GM13977 (cell line): ENCODE measurements at places on chromosomes 7 and 10.

GRCh38 chr10:11303361-11304170 lies 285.9 kb downstream of the CELF2 start:
- no peak for DNase-seq

GRCh38 chr7:47475880-47476227 lies 106.1 kb downstream of the TNS3 start:
- no peak for DNase-seq

DNA sequence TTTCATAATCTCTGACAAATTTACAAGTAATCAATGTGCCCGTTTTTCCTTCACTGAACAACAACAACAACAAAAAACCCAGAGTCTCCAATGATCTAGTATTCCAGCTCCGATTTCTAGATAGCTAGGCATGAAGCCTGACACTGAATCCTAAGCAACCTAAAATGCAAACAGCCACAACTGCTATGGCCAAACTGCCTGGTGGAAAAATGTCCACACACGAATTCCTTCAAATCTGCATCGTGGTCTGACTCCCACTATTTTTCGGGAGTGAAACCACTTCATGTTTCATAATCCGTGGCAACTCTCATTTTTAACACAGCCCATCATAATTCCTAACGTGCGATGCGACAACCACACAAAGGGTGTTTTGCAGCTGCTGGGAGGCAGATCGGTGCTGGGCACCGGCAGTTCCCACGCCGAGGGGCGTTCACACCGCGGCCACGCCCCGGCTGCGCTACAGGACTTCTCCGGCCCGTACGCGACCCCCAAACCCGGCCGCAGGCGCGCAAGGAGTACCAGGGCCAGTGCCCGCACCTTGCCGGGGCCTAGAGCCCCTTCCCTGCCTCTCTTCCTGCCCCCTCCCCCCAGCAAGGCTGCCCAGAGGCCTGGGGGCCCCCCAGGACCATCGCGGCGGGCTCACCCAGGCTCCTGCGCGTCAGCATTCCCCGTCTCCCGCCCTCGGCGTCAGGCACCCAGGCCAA lies 814 bp downstream of the RUFY2 start:
- peak; percentile 79 for DNase-seq

DNA sequence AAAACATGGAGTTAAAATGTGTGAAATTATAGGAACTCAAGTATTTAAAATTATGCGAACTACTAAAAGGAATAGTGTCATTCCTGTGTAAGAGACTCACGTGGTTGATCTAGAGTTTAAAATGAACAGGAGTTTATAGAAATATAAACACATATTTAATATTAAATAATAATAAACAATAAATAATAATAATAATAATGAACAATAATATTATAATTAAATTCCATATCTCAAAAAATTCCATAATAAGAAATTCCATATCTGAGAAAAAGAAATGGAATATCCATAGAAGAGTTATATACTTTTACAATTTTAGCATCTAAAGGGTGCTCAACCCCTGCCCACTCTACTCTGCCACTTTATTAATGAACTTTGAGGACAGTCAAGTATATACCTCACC lies 429.6 kb downstream of the TNS3 start:
- no peak for DNase-seq

GRCh38 chr10:88680958-88681357 lies 16.7 kb downstream of the LIPF start:
- DNase-seq = no peak

DNA sequence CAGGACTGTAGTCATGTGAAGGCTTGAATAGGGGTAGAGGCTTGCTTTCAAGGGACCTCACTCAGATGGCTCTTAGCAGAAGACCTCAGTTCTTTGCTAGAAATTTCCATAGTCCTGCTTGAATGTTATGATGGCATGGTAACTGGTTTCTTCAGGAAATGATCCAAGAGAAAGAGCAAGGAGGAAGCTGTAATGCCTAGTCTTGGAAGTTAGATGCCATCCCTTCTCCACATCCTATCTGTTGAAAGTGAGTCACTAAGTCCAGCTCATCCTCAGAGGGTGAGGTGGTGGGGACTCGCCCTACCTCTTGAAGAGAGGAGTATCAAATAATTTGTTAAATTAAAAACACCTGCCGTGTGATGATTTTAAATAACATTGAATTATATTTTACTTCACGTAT lies 4.6 kb downstream of the MGAM start:
- DNase-seq = no peak

- DNase-seq = no peak
Observed at GRCh38 chr10:91210435-91210834, 10.0 kb upstream of the PCGF5 start.

- no peak for DNase-seq
Observed at GRCh38 chr7:120164-120991, 72.0 kb upstream of the FAM20C start.

DNA sequence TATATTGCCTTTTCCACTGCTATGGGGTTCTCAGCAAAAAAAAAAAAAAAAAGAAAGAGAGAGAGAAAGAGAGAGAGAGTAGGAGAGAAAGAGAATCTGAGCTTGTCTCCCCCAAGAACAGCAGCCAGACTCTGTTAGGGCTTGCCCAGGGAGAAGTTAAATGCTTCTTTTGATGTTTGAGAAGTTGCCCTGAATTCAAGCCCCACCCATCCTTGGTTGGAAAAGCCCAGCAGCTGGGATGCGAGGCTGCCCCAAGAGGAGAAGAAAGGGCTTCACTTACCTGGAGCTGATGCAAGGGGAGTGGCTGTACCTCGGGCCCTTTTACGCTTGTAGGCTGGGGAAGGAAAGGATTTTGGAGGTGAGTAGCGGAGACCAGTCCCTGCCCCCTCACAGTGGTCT lies 20.9 kb upstream of the MGMT start:
- DNase-seq = no peak

DNA sequence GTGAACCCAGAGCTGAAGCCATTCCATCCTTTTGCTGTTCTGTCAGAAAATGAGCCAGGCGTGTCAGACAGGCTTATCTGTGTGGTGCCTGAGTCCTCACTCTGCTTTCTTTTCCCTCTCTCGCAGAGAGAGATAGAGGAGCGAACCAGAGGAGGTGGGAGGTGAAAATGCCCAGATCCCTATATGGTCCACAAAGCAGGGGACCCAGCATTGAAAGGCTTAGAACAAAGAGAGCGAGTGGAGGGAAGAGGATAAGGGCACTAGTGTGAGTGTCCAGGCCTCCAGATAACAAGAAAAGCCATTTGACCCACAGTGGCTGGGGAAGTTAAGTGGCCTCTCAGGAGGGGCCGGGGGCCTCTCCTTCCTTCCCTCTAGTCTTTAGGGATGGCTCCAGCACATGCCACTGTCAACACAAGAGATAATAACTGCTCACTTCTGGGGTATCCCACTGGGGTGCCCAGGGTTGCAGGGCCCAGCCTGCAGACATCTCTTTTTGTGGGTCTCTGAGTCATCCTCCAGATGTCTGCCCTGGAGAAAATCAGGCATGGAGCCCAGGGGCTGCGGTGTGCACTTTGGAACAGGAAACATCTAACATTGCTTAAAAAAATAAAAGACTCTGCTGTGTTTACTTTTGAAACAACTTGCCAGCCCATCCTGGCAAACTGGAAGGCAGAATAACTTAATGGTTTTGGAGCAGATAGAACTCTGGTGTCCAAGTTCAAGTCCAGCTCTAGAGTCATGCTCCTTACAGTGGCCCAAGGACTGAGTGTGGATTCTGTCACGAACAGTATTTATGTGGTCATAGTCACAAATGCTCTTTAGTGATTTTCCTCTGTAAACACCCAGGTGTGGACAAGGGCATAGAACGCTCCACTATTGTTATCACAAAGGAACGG lies 189.5 kb downstream of the CXCL12 start:
- no peak for DNase-seq

- peak; percentile 53 for DNase-seq
Observed at GRCh38 chr10:88152728-88153133, 289.3 kb downstream of the PTEN start.

DNA sequence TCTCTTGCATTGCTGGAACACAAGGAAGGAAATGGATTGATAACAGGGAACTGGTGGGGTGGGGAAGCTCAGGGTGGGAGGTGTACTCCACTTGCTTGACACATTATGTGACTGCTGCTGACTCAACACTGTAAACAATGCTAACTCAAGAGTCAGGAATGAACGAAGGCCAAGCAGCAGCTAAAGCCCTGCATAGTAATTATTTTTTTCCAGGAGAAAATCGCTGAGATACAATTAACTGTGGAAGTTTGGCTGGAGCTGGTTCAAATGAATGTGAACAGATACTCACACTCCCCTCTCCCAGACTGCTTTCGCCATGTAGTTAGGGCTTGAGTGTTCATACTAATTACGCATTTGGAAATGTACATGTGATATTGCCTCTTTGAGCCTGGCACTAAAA lies 170.9 kb upstream of the AOAH start:
- DNase-seq = no peak

GRCh38 chr10:317271-317769 lies 182.1 kb downstream of the ZMYND11 start:
- DNase-seq = peak; percentile 78

- DNase-seq = no peak
Observed at GRCh38 chr7:30396389-30396788, 82.2 kb downstream of the NOD1 start.

DNA sequence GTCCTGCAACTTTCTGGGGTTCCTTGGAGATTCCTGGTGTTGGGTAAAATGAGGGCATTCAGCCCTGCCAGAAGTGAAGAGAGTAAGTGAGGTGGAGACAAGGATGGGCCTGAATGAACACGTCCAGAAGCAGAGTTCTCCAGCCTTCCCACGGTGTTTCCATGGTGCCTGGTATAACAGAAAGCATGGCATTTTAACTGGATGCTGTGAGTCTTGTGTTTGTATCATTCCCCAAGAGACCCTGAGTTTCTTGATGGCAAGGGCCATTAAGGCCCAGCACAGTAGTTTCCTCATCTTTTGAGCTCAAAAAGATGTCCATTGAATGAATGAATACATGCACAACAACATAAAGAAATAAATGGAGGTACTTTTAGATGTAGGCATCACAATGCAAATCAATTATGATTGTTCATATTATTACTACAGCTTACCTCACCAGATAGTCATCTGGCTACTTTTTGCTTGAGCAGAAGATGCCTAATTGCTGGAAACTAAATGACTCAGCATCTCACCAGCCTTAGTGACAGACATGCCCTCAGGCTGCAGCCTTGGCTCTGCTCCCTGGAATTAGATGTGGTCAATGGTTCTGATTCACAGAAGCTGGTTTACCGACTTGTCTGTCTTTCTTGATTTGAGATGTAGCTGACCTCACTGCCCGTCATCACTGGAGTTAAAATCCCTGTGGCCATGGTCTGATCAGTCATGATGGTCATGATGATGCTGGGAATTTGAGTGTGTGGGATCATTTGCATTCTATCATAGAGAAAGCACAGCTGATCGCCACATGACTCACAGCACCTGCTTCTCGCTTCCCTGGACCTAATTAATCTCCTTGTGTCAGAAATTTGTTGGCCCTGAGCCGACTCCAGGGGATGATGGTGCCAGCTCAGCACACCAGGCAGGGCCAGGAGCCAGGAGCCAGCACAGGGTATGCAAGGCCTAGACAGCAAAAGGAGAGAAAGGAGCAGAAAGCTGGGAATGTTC lies 83.9 kb downstream of the CXCL12 start:
- DNase-seq = peak; percentile 57

- no peak for DNase-seq
Observed at GRCh38 chr10:77531441-77532001, 106.1 kb downstream of the KCNMA1 start.

GRCh38 chr7:128152721-128153120 lies 88.4 kb upstream of the LEP start:
- DNase-seq = no peak

GRCh38 chr10:22183771-22184461 lies 33.9 kb downstream of the EBLN1 start:
- no peak for DNase-seq

- DNase-seq = no peak
Observed at GRCh38 chr7:83338277-83338950, 175.7 kb upstream of the PCLO start.

- DNase-seq = no peak
Observed at GRCh38 chr10:15841696-15842095, 18.6 kb downstream of the MINDY3 start.

DNA sequence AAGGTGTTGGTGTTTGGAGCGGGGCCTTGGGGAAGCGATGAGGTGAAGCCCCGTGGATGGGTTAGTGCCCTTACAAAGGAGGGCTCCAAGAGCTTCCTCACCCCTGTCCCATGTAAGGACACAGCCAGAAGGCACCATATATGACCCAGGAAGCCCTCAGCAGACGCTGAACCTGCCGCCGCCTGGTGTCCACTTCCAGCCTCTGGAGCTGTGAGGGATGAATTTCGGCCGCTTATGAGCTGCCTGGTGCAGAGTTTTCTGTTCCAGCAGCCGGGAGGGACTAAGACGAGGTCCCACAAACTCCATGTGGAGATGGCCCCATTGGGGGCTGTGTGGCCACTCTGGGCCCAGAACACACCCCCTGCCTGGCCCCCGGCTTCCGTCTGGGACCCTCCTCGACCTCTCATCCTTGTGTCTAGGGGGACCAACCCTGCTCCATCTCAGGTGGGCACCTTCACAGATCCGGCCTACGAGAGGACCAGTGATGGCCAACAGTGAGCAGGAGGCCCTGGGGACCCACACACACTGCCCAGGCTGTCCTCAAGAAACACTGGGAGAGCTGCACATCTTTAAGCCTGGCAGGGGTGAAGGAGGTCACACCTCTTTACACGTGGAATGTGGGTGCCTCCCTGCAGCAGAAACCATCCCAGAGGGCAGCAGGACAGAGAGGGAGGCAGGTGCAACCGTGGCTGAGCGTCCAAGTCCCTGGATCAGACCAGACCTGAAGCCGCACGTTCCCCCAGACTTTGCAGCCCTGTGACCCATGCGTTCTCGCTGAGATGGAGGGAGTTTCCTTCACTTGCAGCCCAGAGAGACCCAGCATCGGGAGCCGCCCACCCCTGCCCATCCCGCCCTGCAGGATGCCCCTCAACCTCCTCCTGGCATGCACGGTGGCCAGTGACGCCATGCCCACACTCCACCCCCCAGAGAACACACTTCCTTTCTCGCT lies 96.1 kb downstream of the PDGFA start:
- DNase-seq = no peak

- no peak for DNase-seq
Observed at GRCh38 chr7:19090526-19090925, 26.9 kb downstream of the TWIST1 start.

GRCh38 chr7:95407751-95408150 lies 11.6 kb upstream of the PON3 start:
- DNase-seq = no peak
